Progenitor cell of endocrine pancreas (in vitro differentiated cells): ENCODE measurements at places on chromosomes 11 and 22.
A peak's percentile ranks its signal among the peaks of the same experiment; 100 is the strongest.

DNA sequence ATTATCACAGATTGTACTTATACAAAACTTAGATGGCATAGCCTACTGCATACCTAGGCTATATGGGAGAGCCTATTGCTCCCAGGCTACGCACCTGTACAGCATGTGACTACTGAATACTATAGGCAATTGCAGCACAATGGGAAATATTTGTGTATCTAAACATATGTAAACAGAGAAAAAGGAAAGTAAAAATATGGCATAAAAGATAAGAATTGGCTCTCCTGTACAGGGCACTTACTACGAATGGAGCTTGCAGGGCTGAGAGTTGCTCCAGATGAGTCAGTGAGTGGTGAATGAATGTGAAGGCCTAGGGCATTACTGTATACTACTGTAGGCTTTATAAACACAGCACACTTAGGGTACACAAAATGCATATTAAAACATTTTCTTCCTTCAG is 13.2 kb downstream of the APOL6 start:
- DNase-seq = no peak

DNA sequence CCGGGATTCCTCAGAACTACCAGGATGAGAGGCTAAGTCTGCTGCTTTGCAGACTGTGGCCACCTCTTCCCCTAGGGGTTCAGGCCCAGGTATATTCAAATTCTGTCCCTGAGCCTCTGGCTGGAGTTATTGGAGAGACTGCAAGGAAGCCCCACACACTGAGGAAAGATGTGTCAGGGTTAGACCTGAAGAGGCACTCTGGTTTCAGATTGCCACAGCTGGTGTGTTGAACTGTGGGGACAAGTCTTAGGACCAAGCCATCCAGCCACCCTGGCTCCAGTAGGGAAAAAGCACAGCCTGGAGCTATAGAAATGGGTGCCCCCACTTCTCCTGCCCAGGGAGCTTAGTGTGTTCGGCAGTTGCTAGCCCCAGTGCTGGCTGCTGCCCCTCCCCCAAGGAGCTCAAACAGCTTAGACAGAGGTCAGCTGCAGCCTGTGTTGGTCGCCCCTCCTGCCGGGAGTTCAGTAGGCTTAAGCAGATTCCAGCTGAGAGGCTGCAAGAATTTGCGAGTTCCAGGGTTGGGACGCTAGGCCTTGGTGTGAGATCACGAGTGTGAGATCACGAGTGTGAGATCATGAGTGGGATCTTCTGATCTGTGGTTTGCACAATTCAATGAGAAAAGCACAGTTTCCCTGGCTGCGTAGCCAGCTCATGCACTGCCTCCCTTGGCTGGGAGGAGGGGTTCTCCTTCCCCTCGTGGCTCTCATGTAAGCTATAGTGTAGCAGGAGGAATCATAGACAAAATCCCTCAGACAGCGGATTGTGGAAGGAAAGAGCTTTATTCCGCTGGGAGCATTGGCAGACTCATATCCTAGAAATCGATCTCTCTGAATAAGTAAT is 552.1 kb upstream of the CHORDC1 start:
- no peak for DNase-seq

DNA sequence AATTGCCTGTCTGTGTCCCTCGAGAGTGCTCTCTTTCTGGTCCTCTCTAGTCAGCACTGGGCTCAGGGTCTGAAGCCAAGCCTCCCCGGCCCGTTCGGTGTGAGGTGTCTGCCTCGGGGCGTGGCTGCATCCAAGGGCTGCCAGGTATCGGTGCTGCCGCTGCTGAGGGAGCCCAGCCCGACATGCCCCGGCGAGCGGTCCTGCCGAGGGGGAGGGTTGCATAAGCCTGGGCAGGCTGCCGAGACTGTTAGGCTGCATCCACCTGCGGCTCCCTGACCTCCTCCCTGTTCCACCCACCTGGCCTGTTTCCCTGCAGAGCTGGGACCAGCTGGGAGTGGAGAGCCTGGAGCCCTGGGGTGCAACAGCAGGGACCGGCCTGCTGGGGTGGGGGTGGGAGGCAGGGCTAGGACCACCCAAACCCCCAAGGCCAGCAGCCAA is 6.3 kb downstream of the OVOL1 start:
- no peak for DNase-seq

DNA sequence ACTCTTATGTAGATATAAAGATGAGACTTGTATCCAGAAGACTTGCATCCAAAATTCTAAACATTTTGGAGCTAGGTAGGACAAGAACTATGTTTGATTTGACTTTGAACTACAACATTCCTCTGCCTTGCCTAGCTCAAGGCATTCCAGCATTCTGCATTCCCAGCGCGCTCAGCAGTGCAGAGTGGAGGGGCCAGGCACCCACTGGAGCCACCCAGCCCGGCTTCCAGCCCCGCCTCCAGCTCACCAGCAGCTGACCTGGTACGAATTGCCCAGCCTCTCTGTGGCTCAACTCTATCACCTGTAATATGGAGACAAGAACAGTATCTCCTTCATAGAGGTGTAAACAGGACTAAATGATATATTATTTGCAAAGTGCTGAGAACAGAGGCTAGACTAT is 28.8 kb downstream of the PRDM10 start:
- DNase-seq = peak; percentile 34

DNA sequence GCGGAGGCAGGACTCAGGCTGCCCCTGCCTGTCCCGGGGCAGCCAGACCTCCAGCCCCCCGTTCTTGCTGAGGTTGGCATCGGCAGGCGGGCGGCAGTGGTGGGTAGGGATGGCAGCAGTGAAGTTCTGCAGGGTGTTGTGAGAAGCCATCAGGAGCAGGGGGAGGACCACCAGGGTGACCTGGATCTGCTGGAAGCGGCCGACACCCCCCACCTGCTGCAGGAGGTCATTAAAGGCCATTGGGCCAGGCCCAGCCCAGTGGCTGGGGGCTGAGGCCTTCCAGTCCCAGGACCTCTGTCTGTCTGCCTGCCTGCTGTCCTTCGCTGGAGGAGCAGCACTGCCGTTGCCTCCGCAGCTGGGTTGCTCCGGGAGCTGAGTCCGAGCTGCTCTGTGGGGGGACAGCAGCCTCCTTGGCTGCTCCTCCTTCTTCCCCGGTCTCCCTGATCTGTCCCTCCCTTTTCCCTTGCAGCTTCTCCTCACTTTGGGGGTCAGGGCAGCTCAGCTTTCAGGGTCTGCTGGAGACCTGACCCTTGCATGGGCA is at the start of gene SLC22A6:
SLC22A6 (minus strand) TSS at position 517 of the 541 bp plus-strand sequence; CDS start at position 240, 277 bp downstream.
- DNase-seq = no peak

DNA sequence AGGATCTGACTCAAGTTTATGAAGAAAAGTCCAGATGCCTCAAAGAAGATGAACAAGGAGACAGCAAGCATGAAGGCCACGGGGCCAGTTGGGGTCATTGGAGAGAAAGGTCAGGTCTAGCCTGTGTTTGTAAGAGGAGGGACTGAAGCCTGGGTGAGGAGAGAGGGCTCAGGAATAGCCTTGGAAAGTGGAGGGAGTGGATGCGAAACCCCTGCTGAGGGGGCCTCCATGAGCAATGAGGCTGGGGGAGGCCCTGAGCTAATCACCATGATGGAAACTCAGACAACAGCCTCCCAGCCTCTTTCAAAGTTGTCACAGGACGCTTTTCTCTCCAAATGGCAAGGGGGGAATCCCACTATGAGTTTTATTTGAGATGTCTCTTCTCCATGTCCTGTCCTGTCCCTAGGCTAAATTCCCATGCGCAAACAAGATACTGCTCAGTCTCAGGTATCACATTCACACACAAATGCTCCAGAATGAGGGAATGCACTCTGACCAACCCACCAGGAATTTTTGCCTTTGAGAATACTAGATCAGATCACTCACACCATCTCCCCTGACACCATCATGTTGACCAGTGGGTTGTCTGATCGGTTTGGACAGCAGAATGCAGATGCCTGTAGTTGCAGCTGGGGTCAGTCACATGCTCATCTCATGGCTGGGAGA is 51.3 kb upstream of the TOP3B start:
- DNase-seq = no peak

- DNase-seq = no peak
These were observed 564.5 kb downstream of the DLG2 start for GRCh38 chr11:85062659-85063058.

DNA sequence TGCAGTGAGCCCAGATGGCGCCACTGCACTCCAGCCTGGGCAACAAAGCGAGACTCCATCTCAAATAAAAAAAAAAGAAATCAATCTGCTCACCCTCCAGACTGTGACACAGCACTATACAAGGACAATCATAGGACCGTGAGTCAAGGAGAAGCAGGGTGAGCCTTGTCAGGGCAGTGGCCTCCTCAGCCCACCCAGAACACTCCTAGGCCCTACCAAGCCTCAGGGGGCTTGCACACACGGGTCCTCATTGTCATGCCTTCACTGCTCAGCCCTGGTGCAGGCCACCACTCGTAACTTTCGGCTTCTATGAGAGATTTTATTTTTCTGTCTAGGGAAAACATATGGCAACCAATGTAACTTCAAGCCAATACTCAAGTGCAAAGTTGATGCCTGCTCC is 35.8 kb downstream of the DGCR2 start:
- DNase-seq = no peak

DNA sequence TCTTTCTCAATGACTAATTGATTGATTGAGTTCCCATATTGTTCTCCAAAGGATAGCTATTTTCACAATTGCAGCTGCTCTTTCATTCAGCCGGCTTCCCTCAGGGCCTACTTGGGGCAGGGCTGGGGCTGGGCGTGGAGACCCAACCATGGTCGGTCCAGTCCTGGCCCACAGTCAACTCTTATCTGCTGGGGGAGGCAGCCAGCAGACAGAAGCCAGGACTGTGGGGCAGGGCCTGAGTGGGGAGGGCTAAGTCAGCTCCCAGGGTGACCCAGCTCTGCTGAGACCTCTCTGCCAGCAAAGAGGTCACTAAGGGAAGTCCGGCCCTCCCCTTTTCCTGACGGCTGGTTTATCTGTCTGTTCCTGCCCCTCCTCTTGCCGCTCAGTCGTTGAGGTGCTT is 735.2 kb downstream of the TBC1D22A start:
- no peak for DNase-seq

DNA sequence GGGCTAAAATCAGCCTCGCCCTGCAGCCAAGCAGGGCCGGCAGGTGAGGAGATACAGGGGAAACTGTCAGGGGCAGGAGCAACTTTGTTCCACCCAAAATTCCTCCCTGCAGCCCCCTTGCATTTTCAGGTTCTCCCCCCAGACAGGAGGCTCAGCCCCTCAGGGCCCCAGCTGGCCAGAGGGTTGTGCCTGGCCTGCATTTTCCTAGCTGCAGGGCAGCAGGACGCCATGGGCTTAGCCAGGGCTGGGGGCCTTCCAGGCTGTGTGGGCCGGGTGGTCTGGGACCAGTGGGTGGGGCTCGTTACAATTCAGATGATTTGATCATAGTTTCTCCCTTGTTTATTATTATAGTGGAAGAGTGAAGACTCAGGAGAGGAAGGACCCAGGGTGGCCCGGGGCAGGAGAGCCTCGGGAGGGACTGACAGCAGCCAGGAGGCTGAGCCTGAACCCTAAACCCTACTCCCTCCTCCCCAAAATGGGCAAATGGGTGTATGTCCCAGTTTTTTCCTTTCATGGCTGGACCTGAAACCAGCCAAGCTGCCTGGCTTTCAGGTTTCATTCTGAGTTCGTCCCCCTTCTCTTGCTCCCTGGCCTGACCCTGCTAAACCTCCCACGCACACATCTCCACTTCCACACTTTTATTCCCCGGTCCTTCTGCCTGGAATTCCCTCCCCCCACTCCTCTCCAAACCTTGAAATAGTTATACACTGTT is 40.0 kb downstream of the AHNAK start:
- DNase-seq = no peak

DNA sequence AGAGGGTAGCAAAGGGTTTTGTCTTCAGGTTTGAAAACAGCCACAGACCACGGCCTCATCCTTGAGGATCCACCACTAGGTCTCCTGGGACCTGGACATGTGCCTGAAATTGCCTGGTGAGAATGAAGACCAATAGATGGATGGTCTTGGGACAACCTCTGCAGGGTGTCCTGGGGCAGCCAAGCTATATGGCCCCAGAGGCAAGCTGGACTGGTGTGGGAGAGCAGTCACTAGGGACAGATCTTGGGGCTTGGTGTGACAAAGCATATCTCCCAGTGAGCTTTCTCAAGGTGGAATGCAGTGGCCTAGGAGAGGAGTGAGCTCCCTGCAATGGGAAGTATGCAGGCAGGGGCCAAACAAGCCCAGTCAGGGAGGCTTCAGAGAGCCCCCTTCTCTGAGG is 13.6 kb downstream of the P2RY6 start:
- no peak for DNase-seq

DNA sequence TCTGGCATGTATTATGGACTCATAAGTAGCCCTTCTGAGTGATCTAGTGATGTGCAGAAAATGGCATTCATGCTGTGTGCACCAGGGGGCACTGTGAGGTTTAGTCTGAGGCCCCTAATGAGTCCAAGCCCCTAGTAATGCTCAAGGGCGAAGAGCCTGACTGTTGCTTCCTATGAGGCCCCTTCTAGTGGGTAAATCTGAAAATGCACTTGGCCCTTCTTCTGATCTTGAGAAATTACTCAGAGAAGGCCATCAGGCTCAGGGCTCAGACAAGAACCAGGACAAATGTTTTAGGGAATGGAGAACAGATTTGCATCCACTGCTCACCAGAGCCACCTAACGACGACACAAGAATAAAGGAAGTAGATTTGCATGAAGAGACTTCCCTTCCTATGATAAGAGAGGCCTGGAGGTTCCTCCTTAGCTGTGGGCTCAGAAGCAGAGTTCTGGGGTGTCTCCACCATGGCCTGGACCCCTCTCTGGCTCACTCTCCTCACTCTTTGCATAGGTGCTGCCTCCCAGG is 75.8 kb downstream of the GGTLC2 start:
- peak; percentile 30 for DNase-seq

GRCh38 chr22:38132136-38132535 is 21.7 kb upstream of the BAIAP2L2 start:
- no peak for DNase-seq

DNA sequence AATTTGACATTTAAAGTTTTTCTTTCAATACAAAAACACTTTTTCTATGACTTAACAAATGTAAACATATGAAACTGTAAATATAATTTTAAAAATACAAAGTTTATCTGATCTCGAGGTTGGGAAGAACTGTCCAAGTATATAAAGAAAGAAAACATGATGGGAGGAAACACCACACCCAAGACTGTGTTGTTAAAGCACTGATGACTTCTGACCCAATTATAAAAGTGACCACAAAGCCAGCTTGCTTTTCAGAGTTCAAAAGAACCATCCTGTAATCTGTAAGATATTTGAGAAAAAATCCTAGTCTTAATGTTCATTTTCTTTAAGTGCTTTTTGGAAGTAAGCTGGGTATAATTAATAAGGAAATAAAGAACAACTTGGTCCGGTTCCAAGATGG is 15.6 kb downstream of the CEP57 start:
- no peak for DNase-seq

- no peak for DNase-seq
These were observed 19.9 kb downstream of the SYN3 start for GRCh38 chr22:33038131-33038772.

GRCh38 chr11:119912229-119912628 is 183.2 kb upstream of the NECTIN1 start:
- no peak for DNase-seq

- no peak for DNase-seq
These were observed 9.3 kb downstream of the OSBPL5 start for GRCh38 chr11:3155691-3156258.
